HS-27A (cell line): ENCODE measurements at places on chromosomes 2 and 18.

DNA sequence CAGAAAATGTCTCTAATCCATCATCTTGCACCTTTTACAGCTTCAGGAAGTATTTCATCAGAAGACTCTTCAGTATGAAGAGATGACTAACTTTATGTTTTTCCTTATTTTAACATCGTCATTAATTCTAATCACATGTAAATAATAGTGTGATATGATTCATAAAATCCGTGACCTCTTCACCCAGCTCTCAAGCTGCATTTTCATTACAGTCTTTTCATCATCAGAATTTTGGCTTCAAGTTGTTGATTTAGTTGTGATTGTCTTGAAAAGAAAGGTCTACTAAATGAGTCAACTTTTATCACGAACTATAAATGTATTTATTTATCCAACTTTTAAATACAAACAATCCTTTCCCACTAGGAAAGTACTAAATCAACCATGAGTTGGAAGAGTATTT, 410.3 kb downstream of the LRP1B start:
- DNase-seq = no peak

- no peak for DNase-seq
Measured at GRCh38 chr18:8367217-8367988, 241.8 kb upstream of the RAB12 start.

DNA sequence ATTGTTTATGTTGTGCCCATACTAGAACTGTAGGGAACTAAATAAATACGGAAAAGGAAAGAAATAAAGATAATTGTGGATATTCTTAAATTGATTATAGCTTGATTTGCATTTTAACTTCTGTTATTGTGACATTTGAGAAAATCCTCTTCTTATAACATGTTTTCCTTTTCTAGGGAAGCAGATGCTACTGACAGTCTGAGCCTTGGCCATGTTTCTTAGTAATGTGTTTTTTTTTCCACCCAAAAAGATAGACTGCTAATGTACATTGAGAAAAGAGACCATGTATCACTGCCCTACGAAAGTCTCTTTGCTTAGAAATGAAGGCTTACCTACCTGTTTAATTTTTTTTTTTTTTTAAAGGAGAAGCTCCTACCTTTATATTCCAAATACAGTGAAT, 22.2 kb downstream of the ITGAV start:
- DNase-seq = no peak

- no peak for DNase-seq
Measured at GRCh38 chr2:45224321-45224992, 215.2 kb upstream of the SIX2 start.

GRCh38 chr2:27807476-27807875, 36.0 kb downstream of the MRPL33 start:
- DNase-seq = no peak

DNA sequence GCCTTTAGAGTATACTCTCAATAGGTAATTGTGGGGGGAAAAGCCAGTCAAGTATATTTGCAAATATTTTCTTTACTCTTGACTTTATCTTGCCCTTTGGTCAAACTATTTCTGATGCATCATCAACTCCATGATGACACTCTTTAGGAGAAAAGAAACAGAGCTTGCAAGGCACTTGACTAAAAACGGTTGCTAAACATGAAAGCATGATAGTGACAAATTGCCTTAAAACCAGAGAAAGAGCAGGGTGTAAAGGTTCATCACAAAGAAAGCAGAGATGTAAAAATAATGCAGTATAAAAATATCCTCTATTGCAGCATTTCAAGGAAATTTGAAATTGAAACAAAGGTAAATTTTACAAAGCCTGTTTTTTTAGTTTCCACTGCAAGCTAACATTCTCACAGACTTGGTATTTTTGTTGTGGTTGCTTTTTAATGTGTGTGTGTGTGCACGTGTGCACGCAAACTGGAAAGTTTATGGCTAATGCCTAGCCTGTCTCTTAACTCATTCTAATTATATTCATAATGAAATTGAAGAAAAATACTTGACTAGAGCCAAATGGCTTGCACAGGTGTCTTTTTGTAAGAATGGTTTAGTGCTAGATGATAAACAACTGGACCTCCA, 503.6 kb downstream of the ARHGAP15 start:
- no peak for DNase-seq

GRCh38 chr18:390741-391478, 109.6 kb downstream of the COLEC12 start:
- DNase-seq = no peak

GRCh38 chr2:58866527-58866926, 625.4 kb upstream of the FANCL start:
- DNase-seq = no peak

- no peak for DNase-seq
Measured at GRCh38 chr2:185859506-185859905, 120.9 kb downstream of the FSIP2 start.

DNA sequence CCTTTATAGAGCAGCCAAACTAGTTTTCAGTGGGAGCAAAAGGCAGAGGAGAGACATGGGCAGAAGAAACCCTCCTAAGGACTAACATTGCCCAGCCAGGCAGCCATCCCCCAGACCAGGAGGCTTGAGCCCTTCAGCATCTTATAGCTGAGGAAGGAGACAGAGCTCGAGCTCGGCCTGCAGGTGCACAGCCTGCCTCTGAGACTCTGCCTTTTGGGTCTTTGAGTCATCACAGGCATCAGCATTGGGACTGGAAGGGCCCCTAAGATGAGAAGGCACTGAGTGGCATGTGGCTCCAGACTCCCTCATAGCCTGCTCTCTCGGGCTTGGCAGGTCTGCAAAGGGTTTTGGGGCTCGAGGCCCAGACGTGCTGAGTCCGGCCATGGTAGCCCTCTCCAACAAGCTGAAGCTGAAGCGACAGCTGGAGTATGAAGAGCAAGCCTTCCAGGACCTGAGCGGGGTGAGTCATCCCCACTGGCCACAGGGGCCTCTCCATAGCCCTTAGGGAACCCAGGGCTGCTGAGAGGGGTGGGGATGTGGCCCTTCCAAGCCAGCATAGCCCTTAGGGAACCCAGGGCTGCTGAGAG, 84.1 kb downstream of the EPAS1 start:
- DNase-seq = no peak
